ENCODE measurements at places on chromosomes 16 and 17.

GRCh38 chr16:57639172-57639887 is 10.9 kb downstream of the ADGRG1 start:
- no peak for DNase-seq

DNA sequence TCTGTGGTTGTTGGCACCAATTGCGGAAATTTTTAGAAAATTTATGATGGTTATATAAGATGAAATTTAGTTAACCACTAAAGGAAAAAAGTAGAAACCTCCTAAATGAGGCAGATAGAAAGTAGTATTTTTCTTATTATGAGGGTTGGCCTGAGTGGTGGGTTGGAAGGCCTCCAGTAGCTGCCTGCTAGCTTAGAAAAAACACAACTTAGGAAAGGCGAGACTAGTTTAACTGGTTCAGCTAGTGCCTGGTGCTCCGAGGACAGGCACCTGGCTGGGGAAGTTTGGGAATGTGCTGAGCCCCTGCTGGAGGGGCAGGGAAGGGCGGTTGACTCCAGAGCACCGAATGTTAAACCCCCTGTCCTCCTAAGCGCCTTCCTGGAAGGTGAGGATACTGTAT is 19.9 kb downstream of the LDHD start:
- DNase-seq: no peak

- DNase-seq: no peak
These were observed 41.3 kb upstream of the RASD1 start for GRCh38 chr17:17537311-17538099.

DNA sequence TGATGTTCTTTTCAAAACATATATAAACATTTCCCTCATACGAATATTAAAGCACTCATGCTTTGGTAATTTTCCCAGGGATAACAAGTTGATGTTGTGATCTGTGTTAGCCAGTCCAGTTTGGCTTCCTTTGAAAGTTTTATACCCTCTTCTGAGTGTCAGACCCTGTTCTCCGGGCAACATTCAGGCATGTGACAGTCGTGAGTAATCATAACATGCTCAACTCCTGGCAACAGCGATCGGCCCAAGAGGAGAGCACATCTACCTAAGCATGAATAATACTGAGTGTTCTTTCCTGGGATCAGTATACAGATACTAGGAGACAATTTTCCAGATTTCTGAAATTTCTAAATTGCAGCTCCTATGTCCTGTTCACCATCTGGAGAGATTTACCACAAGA is 1086.4 kb downstream of the CDH8 start:
- DNase-seq: no peak

DNA sequence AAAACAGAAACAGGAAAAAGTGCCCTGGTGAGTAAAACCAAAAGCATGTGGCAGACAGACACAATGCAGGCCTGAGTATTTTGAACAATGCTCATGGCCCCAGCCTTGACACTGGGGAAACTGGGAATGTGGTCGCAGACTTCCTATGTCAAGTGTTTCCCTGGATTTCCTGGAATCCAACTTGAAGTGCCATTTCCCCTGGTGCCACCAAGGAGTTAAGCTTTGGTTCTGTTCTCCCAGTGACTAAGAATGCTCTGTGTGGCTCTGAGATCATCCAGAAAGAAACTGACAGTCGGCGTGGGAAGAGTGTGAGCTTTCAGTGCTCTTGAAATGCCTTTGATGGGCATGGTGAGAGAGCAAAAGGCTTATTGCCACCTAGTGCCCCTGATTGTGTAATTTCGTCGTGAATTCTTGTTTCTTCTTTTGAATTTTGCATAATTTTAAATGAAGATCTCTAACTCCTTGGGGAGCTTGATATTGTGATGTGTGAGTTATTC is 96.0 kb downstream of the YPEL2 start:
- DNase-seq: no peak

DNA sequence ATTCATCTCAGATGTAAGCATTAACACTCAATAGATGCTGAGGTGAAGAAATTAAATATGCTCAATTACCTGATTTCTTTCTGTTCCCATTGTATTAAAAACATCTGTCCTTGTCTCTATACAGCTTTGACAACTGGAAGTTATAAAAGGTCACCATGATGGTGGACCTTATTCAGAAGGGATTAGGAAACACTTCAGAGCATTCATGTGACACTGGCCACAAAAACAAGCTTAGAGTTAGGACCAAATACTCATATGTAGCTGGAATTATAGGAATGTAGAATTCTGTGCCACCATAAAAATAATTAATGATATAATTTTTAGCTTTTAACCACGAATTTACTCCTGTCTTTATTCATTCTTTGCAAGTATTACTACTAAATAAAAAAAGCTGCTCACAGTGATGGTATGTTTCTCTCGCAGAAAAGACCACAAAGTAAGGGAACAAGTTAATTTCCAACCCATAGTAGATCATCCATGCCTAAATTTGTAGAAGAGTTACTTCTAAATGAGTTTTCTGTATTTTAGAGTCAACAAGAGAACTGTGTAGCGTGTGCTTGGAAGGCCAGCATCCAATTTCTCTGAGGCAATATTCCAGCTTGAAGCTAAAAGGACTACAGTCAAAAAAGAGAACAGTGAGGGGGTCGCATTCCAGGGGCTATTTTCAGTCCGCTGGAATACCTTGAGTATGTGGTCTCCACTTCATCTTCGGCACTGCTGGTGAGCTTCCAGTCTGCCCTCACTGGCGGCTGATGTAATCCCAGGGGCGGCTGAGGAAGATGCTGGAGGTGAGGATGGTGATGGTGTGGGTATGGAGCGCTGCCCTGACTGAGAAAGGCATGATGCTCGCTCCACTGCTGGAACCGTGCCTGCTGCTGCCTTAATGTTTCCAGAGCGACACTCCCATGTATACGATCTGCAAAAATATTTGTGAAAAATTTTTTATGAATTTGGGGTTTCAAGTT is 63.7 kb downstream of the CACNG1 start:
- no peak for DNase-seq

DNA sequence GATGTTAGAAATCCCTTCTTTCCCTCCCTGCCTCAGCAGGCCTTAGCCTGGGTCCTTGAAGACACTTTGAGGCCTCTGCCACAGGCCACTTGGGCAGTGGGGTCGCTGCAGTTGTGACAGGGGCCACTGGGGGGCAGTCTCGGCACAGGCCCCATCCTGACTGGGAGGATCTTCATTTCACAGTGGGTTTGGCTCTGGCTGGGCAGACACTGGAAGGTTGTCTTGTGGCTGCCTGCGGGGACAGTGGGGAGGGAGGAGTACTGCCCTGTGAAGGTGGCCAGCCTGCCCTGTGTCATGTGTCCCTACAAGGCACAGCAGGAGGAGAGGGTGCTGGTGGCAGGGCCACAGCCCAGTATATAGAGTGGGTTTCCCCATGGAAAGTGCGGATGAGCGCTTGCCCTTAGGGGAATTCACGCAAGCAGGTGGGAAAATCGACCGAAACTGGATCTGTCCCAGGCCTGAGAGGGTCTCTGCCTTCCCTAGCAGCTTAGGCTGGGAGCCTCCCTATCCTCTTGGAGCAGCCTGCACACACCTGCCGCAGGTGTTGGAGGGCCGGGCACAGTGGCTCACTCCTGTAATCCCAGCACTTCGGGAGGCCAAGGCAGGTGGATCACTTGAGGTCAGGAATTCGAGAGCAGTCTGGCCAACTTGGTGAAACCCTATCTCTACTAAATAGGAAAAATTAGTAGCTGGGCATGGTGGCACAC is 28.8 kb downstream of the GINS2 start:
- DNase-seq: no peak

DNA sequence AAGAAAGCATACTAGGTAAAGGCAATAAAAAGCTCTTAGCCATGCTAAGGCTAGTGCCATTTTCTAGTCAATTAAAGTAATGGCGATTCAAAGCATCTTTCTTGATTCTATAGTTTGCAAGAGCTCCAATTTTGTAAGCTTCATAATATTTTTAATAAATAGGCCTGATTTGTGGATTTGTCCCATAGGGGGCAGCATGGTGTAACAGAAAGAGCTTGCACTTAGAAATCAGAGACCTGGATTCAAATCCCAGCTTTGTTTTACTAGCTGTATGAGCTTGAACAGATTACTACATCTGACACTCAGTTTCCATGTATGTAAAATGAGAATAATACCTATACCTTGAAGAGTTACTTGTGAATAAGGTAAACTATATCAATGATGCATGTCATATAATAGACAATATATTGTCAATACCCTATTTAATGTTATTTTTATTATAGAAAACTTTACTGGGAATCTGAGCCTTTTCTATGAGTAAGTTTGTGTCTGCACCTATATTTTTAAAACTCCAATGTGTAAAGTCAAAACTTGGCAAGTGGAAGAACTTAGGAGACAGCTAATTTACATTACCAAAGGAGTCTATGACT is 93.6 kb upstream of the NOG start:
- DNase-seq: no peak

GRCh38 chr16:27107185-27107592 is 40.5 kb downstream of the C16orf82 start:
- DNase-seq: no peak

DNA sequence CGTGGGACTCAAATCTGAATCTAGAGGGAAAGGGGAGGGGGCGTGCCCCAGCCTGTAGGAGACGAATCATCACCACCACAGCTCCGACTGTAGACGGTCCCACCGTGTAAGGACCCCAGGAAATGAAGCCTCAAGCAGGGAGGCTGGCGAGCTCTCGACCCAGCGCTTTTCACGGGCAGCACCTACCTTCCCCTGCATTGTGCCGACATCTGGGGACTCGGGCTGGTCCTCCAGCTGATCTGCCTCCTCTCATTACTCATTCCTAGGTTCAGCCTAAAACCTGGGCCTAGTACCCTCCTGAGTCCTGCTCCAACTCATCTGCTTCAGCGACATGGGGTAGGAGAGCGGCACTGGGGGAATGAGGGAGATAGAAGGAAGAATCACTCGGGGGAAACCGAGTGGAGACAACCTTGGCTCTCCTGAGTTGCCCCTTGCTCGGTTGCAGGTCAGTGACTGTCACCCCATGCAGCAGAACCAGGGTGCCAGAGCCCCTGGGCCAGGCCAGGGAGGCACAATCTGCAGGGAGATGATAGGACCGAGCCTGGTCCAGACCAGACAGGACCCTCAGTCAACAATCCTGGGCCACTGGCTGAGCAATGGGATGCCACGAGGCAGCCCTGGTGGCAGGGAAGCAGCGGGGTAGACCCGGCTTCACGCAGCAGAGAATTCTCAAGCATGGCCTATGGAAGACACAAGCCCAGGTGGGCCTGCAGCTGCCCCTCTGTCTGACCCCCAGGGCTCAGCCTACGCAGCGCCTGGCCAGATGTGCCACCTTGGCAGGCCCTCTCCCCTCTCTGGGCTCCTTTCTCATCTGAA is 833 bp upstream of the BCAR1 start:
- DNase-seq: no peak

- no peak for DNase-seq
These were observed 238.4 kb downstream of the SHISA9 start for GRCh38 chr16:13139661-13140241.

DNA sequence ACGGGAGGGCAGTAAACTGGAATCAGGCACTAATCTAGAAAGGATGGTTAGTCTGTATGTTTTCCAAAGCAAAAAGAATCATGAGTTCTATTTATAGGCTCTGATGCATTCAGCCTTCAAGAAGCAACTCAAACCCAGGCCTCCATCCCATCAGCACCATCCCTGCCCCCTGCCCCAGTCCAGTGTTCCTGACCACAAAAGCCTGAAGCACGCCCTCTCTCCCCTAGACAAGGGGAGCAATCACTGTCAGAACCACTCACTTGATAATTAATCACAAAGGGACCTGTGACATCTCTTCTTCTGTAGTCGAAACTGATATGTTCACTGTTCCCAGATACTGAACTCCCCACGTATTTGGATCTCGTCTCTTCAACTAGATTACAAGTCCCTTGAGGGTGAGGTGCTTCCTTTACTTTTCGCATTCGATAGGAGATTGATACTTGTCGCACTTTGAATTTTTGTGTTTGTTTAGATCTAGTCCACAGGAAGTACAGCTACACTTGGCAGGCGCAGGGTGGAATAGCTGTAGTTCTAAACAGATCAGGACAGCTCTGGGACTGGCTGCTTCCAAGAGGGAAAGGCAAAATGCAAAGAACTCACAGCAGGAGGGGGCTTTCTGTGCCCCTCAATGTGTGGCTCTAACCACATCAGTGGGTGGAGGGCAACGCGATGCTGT is 36.4 kb upstream of the CCDC182 start:
- DNase-seq: no peak

GRCh38 chr16:78619811-78620210 is 520.4 kb downstream of the WWOX start:
- no peak for DNase-seq

- no peak for DNase-seq
These were observed 29.9 kb upstream of the OR1G1 start for GRCh38 chr17:3157218-3157617.

DNA sequence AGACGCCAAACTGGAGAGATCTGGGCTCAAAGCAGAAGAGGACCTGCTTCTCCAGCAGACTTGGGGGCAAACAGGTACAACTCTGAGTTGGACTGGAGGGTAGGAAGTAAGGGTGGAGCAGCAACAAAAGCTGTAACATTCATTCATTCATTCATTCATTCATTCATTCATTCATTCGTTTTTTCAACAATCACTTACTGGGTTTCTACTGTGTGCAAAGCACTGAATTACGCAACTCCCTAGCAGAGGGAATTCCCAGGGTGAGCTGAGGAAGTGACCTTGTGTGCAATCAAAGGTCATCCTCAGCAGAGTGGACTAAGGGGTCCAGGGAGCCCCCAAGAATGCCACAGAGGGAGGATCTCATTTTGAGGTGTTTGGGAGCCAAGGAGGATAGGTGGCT is 231.1 kb upstream of the SDK2 start:
- no peak for DNase-seq

GRCh38 chr17:36505171-36505570 is 18.7 kb downstream of the ZNHIT3 start:
- DNase-seq: no peak

DNA sequence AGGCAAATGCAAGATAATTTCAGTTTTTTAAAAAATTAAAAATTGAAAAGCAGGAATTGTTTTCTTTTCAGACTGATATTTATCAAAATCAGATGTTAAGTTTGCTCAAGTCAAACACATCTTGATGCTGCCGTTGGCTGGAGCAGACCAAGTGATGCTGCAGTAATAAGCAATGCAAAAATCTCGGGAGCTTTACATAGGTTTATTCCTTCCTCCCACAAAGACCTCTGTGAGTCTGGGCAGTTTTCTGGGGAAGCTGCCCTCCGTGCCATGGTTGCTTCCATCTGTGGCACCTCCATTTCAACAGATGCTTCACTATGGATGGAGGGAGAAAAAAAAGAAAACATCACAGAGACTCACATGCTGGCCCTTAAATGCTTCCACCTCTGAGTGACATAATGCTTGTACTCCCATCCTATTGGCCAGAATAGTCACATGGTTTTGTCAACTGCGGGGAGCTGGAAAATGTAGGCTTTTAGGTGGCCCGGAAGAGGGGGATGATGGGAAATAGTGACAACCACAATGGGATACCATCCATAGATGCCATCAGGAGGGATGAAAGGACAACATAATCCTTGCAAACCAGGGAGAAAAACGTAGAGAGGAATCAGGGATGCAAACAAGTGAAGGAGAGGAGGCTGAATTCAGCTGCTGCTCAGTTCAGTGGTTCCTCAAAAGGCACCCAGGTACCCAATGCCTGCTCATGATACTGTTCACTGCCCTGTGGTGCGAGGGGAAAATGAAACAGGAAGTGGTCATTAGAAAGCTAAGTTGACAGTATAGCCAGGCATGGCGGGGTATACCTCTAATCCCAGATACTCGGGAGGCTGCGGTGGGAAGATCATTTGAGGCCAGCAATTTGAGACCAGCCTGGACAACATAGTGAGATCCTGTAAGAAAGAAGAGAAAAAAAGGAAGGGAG is 13.5 kb upstream of the ERCC4 start:
- no peak for DNase-seq

Data from AG04449 (cell line).